H1 (cell line): ENCODE measurements at places on chromosomes 6 and 20. TPM values are rescaled to one million over a fixed set of nuclear protein-coding genes. Genes with fewer than 3 reads are reported as not detected.

- DNase-seq = no peak
Measured at GRCh38 chr6:70353448-70353847, 50.6 kb upstream of the COL9A1 start.

DNA sequence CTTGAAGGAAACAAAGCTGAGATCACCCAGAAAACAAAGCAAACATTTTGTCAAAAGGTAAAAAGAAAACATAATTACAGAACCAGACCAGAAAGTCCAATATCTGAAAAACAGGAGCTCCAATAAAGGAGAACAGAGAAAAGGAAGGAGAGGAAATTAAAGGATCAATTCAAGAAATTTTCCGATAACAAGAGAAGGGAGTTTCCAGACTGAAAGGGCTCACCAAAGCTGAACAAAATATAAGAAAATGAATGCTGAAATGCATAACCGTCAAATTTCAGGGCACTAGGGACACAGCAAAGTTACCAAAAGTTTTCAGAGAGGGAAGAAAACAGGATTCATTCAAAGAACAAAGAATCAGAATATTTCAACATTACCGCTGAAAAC, 23.9 kb downstream of the ILRUN start:
- DNase-seq = no peak

DNA sequence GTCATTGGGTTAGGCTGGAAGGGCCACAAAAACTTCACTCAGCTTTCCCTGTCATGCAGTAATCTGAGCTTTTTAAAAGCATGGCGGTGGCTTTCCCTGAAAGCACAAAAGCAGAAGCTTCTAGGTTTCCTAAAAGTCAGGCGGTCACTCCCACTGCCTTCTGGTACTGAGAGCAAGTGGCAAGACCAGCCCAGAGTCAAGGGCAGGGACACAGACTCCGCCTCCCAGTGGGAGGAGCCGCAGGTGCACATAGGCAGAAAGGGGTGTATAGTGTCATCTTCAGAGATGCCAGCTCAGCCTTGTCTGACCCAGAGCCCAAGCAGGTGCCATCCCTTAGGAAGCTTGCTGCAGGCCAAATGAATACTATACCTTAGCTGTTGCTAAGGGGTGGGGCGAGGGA, 18.0 kb upstream of the PACSIN1 start:
- DNase-seq = peak; percentile 75

- DNase-seq = no peak
Measured at GRCh38 chr6:122799140-122799745, 10.2 kb downstream of the SMPDL3A start.

DNA sequence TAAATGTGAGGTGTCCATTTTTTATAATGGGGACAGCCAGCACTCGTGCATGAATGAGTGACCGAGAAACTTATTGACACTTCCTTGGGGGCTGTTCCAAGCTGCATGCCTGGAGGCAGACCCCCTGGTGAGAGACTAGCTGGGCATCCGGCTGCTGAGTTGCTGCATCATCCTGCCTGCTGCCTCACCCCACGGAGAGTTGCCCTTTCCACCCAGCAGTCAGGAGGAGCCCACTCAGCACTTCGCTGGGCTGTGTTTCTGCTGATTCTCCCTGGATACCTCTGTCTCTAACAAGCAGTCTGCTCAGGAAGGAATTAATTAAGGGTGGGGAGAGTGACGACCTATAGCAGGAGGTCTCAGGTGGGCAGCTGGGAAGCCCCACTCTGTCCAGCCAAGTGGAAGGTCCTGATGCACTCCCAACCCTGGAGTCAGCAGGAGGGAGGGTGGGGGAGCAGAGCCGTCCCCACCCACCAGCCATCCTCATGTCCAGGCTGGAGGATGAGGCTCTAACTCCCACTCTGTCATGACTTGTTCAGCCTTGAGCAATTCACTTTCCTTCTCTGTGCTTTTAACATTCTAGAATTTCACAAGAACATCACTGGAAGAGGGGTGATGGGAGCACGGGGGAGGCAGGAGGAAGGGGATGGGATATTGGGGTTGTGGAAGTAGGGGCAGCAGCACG, 177.3 kb downstream of the LRFN2 start:
- no peak for DNase-seq

SLC17A9 gene
- polyA plus RNA-seq = 23.5 and 39.6 TPM in 2 replicates

SNAI1 gene
- polyA plus RNA-seq = 8.0 and 10.6 TPM in 2 replicates

- DNase-seq = no peak
Measured at GRCh38 chr20:49594931-49595315, 27.0 kb upstream of the PTGIS start.

DNA sequence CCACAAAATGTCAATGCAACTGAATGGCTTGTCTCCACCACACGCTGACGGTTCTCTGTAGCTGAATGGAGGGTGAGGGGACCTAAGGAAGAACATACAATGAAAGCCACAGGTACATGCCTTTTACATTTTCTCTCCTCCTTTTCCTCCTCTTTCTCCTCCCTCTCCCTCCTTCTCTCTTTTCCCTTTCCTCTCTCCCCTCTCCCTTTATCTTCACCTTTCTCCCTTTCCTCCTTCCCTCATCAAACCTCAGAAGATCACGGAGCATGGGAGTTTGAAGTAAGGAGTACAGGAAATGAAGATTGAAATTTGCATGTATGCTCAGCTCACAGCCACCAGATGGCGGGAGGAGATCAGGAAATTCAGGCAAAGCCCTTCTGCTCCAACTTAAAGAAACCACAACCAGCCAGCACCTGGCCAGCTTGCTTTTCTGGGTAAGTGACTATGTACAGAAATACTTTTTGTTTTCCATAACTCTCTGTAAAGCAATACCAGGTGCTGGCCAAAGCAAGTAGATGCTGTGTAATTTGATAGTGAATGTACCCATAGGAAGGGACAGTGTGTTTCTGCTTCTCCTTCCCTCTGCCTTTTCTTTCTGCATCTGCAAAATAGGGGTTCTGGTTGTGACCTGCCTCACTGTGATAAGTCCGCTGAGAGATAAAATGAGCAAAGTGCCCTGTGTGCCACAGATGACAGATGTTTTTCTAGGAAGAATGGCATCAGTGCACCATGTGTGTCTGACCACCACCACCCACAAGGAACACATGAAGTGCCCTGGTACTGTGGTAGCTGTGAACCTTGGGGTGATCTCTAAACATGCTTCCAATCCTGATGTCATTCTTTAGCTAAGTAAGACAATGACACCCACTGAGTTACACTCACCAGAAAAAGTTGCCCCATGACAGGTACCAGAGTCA, 18.6 kb upstream of the FOXO3 start:
- DNase-seq = peak; percentile 59

GRCh38 chr20:50931306-50932015, at the start of gene ADNP:
ADNP (minus strand) TSS chr20:50931437; CDS start chr20:50903996, 27,441 bp downstream.
- DNase-seq = peak; percentile 83

DNA sequence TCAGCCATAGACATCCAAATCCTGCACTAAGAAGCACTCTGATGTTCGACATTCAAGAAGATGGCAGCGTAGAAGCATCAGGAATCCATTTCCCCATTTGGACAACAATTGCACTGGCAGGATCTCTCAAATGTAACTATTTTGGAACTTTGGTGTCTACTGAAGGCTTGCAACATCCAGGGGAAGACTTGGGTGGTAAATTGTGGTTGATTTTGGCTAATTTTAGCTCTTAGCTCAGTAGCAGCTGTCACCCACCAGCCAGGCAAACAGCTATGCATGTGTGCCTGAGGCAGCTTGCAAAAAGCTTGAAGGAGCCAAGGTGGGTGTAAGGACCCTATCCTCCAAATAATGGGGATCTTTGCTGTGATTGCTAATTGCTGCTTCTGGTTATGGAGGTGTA, 35.1 kb upstream of the PPP1R3G start:
- DNase-seq = no peak

DNA sequence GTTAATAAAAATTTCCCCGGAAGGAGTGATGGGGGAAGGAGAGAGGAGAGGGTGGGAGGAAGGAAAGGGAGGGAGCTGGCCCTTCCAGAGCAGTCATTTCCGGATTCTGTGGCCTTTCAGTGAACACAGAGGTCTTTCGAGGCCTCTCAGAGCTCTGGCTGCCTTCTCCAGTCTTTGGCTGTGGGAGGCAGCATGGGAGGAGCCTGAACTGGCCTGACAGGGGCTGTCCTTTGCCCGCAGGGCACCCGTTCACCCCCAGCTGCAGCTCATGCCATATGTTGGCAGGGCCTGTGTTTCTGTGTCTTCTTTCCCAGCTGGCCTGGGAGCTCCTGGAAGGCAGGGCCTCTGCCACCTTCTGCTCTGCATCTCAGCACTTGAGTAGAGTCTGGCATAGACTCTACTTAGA, 95.5 kb downstream of the PPP1R14C start:
- DNase-seq = no peak

OR2B6 gene
- polyA plus RNA-seq = 0.26 and 0.46 TPM in 2 replicates

- no peak for DNase-seq
Measured at GRCh38 chr6:157487110-157487773, 106.3 kb downstream of the ZDHHC14 start.

GPR63 gene
- 5.5 and 6.1 TPM in 2 replicates for polyA plus RNA-seq

TRERF1 gene
- polyA plus RNA-seq = 10.8 and 14.9 TPM in 2 replicates

CRISP3 gene
- not detected in 2 replicates for polyA plus RNA-seq

GRCh38 chr20:41984031-41984430, 365.9 kb upstream of the CHD6 start:
- no peak for DNase-seq

DNA sequence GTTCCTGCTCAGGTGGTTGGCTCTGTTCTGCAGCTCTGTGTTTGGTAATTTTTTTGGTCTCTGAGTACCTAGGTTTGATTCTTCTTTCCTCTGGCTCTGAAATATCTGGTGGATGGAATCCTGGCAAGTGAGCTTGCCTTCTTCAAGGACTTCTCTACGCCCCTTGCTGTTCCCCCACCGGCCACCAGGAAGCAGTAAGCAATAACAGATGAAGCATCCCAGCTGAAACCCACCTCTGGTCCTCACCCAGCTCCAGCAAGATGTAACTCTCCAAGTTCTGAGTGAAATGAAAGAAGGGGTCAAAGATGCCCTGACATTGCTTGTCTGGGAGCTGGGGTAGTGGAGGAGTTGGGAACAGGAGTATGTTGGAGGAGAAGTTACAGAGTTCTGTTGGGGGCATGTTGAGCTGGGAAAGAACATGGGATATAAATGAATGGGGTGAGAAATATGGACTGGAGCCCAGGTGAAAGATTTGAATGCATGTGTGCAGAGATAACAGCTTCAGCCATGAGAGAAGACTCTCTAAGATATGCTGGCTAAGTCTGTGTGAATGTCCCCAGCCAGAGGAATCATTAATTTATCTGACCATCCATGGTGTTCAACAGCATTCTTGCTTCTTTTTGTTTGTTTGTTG, 51.3 kb upstream of the GLP1R start:
- DNase-seq = peak; percentile 82
